Astrocyte (in vitro differentiated cells and primary cell): ENCODE measurements at places on chromosomes 12 and 14.

- no peak for DNase-seq
Measured at GRCh38 chr12:46379352-46379751, 6.8 kb upstream of the SLC38A2 start.

DNA sequence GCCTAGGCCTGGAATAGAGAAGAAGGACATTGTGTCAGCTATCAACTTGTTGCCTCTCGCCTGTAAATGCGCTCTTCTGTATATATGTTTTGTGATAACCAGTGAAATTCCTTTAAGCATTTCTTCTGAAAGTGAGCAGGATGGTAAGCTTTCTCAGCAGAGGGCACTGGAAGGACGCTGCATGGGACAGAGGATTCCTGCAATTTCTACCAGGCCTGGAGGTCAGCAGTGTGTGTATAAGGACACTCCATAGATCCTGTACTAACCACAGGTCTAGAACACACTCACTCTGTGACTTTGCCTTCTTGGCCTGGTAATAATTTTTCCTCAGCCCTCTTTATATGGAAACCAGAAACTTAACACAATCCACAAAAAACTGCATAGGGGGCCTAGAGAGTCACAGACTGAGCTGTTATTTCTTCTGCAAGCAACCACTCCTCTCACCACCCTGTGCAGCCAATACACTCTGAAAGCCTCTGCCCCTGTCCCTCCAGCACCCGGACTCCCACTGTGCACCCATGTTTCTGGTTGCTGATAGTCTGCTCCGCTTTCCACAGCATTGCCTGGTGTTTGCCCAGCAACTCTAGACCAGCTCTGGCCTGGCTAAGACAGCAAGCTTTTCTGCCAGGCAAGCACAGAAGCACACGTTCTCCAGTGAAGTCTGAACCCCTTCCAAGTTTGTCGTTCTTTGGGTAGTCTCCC is 94.0 kb upstream of the RMST start:
- no peak for DNase-seq

DNA sequence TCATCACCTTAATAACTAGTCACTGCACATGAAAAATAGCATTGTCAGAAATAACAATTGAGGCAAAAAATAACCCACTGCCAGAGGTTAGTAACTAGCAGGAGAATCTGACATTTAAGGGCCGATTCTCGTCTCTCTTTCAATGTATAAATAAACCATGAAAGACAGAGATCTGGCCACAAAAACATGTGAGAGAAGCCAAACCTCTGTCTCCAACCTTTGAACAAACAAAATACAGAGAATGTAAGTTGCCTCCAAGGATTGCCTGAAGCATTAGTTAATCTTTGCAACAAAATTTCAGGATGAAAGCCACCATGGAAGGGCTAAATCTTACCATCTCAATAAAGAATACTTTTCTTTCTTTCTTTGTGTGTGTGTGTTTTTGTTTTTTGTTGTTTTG is 257.4 kb upstream of the TMTC1 start:
- peak; percentile 32 for DNase-seq

DNA sequence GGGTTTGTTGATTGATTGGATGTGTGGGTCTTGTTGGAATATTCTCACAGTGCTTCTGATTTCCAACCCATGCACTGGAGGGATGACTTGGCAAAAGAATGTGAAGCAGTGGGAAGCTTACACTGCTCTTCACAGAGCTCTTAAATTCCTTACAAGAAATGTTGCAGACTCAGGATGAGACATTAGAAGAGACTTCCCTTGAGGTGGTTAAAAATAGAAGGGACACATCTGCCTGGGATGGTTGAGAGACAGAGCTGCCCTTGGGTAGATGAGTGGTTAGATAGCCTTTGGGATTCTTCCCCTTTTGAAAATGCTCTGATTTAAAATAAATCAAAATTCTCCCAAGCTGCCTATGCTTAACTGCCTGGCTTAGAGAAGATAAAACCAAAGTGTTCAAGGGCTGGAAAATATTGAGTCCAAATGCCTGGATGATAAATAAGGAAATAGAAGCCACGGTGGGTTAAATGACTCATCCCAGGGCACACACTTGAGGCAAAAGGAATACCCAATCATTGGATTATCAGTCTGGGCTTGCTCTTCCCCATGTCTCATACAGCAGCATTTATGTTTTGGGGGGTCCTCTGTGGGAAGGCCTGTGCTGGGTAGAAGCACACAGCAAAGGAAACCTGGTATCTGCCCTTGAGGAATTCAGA is 264.3 kb downstream of the AKAP6 start:
- DNase-seq, result peak; percentile 94

DNA sequence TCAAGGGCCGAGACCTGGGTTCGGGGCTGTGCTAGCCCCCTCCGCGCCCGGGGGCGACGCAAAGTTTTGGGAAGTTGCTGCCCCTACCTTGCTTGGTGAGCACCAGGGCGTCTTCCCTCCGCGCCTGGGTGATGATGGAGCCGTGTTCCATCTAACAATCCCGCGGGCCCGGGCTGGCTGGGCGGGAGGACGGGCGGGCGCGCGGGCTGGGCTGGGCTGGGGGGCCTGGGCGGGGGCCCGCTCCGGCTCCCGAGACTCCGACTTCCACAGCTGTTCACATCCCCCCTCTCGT is 298 bp downstream of the CTDSP2 start:
- DNase-seq, result no peak

DNA sequence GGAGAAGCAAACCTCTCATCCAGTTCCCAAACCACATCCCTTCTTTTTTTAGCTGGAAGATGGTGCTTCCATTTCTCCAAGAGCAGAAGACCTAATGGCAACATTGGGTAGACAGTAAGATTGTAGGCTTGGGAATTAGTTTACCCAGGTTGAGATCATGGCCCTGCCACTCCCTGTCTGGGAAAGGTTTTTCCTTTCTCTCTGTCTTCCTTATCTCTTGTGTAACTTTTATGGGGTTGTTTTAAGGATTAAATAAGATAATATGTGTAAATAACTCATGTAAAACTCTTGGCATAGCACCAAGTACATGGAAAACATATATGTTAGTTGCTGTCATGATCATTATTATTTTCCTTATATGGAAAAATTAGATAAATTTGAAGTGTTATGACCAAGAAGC is 23.2 kb upstream of the PSMA6 start:
- no peak for DNase-seq

DNA sequence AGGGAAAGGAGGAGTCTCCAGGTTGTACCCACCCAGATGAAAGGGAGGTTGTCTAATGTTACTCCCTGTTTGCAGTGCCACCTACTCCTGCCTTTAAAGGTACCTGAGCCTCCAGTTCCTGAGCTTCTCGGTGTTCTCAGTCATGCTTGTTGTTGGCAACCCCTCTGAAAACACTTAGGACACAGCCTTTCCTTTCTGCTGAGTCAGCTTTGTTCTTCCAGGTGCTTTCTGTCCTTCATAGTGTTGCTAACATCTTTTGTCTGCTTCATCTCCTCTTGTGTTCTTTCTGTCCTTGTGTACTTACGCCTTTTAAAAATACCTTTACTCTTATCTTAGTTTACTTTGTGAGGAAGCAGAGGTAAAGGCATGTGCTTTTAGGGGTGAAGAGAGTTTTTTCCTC is 97.0 kb upstream of the NEDD1 start:
- peak; percentile 6 for DNase-seq

DNA sequence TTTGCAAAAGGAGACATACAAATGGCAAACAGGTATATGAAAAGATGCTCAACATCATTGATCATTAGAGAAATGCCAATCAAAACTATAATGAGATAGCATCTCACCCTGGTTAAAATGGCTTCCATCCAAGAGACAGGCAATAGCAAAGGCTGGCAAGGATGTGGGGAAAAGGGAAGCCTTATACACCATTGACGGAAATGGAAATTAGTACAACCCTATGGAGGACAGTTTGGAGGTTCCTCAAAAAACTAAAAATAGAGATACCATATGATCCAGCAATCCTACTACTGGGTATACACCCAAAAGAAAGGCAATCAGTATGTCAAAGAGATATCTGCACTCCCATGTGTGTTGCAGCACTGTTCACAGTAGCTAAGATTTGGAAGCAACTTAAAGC is 17.3 kb upstream of the CKAP4 start:
- DNase-seq, result no peak

- no peak for DNase-seq
Measured at GRCh38 chr12:18074001-18074400, 16.0 kb downstream of the RERGL start.

- no peak for DNase-seq
Measured at GRCh38 chr12:109731806-109732205, 18.2 kb downstream of the FAM222A start.

DNA sequence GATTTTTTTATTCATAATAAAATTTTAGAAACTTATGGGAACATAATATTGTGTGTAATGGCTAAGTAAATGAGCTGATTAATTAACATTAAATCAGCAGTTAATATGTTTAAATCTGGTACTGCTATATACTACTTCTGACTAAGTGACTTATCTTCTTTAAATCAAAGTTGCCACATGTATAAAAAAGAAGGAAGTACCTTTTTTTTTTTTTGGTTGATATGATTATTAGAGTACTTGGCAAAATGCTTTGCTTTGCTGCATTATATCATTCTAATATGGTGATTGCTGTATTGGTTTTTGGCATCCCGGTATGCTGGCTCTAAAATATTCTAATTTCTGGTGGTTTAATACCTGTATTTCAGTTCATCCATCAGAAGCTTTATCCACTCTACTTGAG is 319.1 kb upstream of the RGS6 start:
- no peak for DNase-seq

DNA sequence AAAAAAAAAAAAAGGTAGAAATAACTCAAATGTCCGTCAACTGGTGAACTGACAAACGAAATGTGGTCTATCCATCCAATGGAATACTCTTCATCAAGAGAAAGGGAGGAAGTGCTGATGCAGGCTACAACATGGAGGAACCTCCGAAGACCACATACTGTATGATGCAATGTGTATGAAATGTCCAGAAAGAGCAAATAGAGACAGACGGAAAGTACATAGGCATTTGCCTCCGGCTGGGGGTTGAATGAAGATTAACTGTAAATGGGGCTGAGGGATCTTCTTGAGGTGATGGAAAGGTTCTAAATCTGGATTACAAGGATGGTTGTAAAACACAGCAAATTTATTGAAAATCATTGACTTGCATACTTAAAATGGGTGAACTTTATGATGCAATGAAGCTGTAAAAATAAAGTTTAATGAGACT is 35.4 kb downstream of the DLK1 start:
- peak; percentile 19 for DNase-seq

DNA sequence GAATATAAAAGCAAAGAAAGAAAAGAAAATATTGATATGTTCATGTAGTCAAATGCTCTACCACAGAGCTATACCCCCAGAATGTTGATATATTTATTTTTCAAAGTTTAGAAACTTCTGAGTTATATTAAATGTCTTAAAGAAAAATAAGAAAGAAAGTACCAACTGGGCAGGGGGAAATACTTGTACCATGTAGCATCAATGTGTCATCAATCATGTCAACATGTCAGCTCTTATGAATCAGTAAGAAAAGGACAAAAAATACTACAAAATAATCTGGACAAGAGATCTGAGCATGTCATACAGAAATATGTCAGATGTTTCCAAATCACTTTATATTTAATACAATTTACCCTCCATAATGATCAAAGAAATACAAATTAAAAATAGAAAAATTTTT is 595.1 kb upstream of the ATP2B1 start:
- no peak for DNase-seq

DNA sequence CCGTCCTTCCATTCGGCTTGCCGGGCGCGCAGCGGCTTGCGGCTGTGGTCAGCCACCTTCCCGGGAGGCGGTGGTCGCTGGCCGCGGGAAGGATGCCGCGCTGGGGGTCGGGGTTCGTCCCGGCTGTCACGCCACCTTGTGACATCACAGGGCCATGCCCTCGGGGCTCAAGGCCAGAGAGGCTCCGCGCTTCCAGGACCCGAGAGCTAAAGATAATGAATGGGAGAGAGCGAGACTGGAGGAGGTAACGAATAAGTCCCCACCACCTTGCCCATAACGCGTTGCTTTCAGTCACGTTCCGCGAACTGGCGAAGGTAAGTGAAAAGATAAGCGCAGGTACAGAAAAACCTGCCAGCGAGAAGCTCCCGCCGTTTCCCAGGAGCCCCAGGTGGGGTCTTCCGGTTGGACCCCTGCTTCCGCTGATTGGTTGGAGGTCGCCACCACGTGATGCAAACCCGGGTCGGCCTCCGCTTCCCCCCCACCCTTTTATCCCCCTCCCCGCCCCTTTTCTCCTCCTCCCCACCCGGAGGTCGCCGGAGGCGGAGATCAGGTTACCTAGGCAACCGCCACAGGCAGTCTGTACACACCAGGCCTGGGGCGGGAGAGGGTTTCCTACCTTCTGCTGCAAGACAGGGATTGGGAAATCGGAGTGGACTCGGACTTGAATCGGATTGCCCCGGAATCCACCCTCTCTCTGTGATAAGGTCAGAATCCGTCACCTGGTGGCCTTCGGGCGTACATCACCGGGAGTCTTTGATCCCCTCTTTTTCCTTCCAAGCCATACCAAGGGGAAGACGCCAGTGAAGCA is at the start of gene LRRC9:
LRRC9 (plus strand) TSS at position 575 of the 808 bp plus-strand sequence.
- DNase-seq, result peak; percentile 0

GRCh38 chr14:22370084-22370847 is 218.8 kb downstream of the DAD1 start:
- peak; percentile 65 for DNase-seq

GRCh38 chr14:100891051-100891450 is 12.5 kb downstream of the RTL1 start:
- no peak for DNase-seq

DNA sequence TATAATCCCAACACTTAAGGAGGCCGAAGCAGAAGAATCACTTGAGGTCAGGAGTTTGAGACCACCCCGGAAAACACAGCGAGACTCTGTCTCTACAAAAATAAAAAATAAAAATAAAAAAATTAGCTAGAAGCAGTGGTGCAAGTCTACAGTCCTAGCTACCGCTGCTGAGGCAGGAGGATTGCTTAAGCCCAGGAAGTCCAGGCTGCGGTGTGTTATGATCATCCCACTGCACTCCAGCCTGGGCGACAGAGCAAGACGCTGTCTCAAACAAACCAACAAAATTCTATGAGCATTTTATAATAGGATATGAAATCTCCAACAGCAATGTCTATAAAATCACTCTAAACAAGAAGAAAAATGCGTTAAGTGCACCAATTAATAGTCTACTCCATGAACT is 75.3 kb downstream of the PPP1R12A start:
- no peak for DNase-seq

DNA sequence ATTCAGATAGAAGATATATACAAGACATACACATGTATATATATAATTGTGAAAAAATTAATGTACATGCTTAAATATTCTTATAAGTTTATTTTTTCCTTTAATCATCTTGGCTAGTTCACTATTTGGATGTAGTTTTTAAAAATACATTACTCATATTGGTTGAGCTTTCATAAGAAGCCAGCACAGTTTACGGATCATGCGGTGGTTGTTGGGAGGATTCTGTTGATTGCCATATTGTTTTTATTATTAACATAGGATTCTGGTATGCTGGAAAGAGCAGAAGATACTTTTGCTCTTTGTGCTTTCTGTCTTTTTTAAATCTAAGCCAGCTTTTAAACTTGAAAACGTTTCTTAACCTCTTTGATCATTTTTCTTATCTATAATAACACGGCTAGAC is 163.4 kb downstream of the OTOGL start:
- DNase-seq, result no peak
